A673 (cell line): ENCODE measurements at places on chromosomes 11 and 22. TPM values are rescaled to one million over a fixed set of nuclear protein-coding genes. Genes with fewer than 3 reads are reported as not detected.

The IGLL1 gene
- total RNA-seq: not detected in 2 replicates

The MUC5AC gene
- total RNA-seq: not detected in 2 replicates

The LRRC56 gene
- 2.1 and 2.5 TPM in 2 replicates for total RNA-seq

The RHOD gene
- total RNA-seq: 0.83 and 0.88 TPM in 2 replicates

The BTBD18 gene
- total RNA-seq: not detected in 2 replicates

The ACER3 gene
- 30.2 and 31.0 TPM in 2 replicates for total RNA-seq

The RBMXL2 gene
- not detected in 2 replicates for total RNA-seq

The SART1 gene
- total RNA-seq: 95.8 and 96.3 TPM in 2 replicates

The MOGAT2 gene
- not detected in 2 replicates for total RNA-seq

The PHETA2 gene
- total RNA-seq: 0.70 and 0.97 TPM in 2 replicates

The MFNG gene
- total RNA-seq: not detected in 2 replicates

The SLC43A3 gene
- total RNA-seq: 89.1 and 142 TPM in 2 replicates

The ACRV1 gene
- not detected in 2 replicates for total RNA-seq
